NCI-H1105 (cell line): ENCODE measurements at places on chromosomes 2 and 18.

DNA sequence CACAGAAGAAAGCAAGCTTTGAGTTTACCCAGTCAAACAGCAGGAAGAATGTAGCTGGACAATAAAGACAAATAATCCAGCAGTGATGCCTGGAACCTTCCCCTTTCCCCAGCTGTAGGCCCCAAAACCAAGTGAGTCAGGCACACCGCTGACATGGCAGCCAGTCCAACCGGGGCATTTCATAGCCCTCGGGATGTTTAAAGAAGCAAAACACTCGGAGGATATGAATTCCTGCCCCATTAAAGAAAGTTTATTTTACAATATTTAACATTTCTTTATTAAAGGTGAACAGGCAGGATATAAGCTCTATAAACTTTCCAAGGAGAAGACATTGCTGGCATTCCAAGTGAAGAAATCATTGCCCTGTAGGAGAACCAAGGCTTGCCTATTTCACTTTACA is 507.6 kb upstream of the TNP1 start:
- DNase-seq, result no peak

GRCh38 chr18:23300231-23300805 is 152.8 kb upstream of the RIOK3 start:
- no peak for DNase-seq

- DNase-seq, result no peak
Observed at GRCh38 chr2:79721966-79722365, 209.1 kb downstream of the CTNNA2 start.

- no peak for DNase-seq
Observed at GRCh38 chr2:191693166-191693565, 15.2 kb downstream of the NABP1 start.

GRCh38 chr2:41949091-41949882 is 98.5 kb upstream of the PKDCC start:
- no peak for DNase-seq

DNA sequence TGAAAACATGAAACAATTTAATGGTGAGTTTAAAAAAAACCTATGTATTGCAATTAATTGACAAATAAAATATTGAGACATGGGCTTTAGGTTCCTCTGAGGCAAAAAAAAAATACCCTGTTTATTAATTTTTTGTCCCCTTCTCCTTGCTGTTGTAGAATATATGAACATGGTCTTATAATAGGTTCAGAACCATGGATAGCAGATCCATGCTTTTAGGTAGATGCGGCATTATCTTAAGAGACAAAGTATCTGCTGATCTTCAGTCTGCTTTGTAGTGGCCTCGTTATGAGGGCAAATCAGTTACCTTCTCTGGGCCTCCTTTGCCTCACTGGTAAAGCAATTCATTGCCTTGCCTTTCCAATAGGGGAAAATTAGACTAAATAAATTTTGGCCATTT is 850.7 kb downstream of the NRXN1 start:
- DNase-seq, result no peak

GRCh38 chr2:43103093-43103404 is 123.4 kb downstream of the ZFP36L2 start:
- DNase-seq, result no peak

DNA sequence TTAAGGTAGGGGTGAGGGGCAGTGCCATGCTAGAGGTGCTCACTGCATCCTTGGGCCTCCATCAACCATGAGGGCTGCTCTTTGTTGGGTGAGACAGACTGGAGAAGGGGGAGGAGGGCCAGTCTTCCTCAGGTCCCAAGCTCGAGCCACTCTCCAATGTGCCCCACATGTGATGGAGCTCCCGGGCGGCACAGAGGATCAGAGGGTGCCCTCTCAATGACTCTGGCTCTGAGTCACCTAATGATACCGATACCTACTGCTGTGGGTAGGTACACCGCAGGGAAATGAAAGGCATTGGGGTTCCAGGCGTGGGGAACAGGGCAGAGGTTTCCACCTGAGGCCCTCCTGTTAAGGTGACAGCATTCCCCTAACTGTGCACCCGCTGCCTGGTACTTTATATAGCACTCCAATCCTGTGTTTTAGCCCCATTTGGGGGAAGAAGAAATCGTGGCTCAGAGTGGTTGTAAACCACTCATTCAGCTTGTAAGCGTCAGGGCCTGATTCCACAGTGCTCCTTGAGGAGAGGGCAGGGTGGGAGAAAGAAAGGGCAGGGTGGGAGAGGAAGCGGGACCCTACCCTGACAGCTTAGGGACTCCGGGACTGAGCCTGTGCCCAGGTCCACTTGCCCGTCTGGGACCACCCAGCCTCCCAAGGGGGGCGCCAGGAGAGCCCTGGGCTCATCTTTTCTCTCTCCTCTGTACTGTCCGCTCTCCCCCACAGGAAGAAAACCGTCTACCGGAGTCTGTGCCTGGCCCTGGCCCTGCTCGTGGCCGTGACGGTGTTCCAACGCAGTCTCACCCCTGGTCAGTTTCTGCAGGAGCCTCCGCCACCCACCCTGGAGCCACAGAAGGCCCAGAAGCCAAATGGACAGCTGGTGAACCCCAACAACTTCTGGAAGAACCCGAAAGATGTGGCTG is 1.8 kb downstream of the B3GNT7 start:
- DNase-seq, result no peak

GRCh38 chr18:27685807-27686412 is 491.0 kb downstream of the CDH2 start:
- DNase-seq, result peak; percentile 8

DNA sequence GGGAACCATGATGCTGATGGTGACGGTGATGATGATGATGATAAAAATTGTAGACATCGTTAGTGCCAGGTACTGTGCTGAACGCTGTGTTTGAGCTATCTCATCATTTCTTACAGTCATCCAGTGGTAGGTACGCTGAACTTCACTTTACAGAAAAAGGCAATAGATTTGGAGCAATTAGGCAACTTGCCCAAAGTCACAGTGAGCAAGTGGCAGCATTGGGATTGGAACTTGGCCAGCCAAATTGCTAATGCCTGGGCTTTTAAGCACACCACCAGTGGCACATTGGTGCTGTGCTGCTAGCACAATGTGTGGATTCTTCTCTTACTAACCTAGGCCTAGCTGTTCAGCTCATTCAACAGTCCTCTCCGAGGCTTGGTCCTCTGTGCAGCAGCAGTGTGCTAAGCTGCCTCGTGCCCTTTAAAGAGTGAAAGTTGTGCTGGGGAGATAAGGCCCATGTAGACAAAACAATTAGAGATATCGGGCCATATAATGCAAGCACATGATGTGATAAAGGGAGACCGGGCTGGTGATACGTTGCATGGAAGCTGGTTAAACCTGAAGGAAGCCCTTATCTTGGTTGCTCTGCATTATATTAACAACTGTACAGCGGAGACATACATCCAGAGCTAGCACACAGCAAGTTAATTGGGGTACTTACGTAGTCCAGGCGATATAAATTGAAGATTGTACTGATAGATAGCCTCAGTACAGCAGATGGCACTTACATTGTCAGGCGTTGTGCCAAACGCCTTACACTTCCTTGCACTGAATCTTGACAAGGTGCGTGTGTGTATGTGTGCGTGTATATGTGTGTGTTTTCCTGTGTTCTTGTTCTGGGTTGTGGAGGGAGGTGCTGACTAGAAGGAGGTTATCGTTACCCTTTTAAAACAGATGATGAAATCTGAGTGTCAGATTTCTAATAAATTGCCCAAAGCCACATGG is 28.4 kb downstream of the HK2 start:
- DNase-seq, result peak; percentile 86

- no peak for DNase-seq
Observed at GRCh38 chr18:7576685-7577084, 9.6 kb downstream of the PTPRM start.

DNA sequence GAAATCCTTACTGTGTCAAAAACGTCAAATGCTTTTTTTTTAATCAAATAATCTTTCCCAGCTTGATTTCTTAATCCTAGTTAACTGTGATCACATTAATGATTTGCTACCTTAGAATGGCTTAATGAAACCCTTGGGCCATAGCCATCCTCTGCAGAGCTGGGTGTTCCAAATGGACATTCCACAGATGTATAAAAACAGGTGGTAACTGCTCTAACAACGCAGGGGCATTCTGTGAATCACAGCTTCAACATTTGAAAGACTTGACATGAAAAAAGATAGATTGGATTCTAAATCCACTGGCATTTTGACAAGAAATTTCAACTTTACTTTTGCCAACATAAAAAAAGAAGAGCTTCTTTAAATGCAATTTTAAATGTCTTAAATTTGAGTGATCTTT is 69.8 kb upstream of the RASGRP3 start:
- DNase-seq, result no peak

DNA sequence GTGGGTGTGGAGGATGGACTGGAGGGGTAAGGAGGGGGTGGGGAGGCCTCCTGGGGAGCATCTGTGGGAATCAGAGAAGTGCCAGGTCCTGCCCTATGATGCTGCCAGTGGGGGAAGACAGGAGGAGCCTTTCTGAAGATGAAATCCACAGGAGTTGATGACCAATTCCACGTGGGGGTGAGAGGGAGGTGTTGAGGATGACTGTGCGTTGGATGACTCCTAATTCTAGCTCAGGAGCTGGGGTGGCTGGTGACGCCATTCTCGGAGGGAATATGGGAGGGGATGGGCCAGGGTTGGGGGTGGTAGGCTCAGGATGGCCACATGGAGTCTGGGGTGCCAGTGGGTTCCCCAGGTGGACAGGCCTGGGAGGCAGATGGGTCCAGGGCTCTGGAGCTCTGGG is 32.3 kb downstream of the EMX1 start:
- no peak for DNase-seq

GRCh38 chr2:71336802-71337201 is 5.2 kb downstream of the ZNF638 start:
- no peak for DNase-seq

GRCh38 chr18:79853303-79853992 is 55.7 kb downstream of the KCNG2 start:
- DNase-seq, result no peak

- no peak for DNase-seq
Observed at GRCh38 chr18:56987236-56987635, 159.7 kb upstream of the BOD1L2 start.

GRCh38 chr2:189060096-189060642 is 86.0 kb downstream of the COL3A1 start:
- no peak for DNase-seq

DNA sequence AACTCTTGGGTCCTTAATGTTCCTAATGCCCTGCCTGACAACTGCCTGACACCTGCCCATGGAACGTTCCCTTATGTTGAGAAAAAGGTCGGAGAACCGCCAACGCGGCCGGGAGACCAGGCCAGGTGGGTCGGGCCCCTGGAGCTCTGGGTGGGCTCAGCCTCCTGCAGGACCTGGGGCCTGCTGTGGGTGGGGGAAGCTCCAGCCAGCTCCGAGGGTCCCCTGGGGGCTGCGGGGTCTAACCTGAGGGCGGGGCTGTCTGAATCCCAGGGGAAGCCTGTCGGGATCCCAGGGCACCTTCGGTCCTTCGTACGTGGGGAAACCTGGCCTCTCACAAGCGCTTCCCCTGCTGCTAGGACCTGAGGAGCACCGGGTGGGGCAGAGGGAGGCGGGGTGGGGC is 296.0 kb downstream of the NDUFA10 start:
- no peak for DNase-seq

DNA sequence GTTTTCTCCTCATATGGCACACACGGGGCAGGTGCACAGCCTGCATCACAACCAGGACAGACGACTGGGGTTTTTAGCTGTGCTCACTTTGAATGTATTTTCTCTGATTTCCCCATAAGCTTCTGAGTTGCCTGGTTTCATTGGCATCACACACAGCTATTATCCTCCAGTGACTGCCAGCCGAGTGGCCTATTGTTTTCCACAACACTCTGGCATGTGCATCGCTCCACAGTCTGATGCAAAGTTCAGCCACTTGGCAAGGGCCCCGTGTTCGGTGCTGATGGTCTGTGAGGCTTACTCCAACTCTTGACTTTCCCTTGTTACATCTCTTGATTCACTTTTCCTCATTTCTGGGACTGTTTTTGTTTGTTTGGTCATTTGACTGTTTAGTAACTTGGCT is 593.1 kb downstream of the CBLN2 start:
- DNase-seq, result no peak

DNA sequence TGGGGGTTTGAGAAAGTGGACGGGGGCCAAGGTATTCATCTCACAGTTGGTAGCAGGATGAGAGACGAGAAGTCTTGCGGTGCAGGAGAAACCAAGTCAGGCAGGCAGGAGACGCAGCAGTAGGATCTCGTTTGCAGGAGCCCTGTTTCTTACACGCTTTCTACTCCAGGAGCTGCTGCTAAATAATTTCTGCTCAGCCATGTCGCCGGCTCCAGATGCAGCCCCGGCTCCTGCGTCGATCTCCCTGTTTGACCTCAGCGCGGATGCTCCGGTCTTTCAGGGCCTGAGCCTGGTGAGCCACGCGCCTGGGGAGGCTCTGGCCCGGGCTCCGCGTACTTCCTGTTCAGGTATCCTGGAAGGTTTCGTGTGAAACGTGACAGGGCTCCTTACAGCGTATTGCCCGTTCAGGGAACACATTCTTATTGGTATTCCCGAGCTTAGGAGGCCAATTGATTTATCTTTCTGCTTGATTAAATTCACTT is 494 bp downstream of the ANKZF1 start:
- DNase-seq, result no peak

- no peak for DNase-seq
Observed at GRCh38 chr2:102660070-102660469, 40.7 kb downstream of the SLC9A2 start.

- DNase-seq, result no peak
Observed at GRCh38 chr2:72991980-72992733, 74.8 kb downstream of the EMX1 start.

DNA sequence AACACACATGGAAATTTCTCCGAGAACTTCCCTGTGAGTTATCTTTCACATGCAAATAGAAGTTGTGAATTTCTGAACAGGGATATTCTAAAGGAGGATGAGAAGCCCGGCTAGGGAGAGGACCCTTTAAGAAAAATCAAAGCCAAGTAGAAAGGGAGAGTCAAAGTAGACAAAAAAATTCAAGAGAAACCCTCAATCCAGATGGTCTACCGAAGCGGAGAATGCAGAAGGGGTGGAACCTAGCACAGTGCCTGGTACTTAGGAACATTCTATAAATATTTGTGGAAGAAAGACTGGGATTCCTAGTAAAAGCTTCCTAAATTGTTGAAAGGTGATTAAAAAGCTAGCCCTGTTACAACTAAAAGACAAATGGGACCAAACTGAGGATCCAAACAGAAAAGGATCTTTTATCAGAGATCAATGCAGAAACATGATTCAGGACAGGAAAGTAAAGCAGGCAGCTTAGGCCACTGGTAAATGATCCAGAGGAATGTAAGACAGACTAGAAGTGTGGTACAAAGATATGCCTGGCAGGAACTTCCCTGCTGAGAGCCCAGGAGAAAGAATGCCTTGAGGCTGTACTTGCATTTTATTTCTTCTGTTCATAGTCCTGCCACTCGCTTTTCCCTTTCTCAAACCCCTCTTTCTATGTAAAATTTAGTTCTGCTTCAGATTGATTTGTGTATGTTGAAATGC is 19.5 kb upstream of the GLS start:
- no peak for DNase-seq

GRCh38 chr18:61770279-61770678 is 122.5 kb downstream of the RNF152 start:
- no peak for DNase-seq

DNA sequence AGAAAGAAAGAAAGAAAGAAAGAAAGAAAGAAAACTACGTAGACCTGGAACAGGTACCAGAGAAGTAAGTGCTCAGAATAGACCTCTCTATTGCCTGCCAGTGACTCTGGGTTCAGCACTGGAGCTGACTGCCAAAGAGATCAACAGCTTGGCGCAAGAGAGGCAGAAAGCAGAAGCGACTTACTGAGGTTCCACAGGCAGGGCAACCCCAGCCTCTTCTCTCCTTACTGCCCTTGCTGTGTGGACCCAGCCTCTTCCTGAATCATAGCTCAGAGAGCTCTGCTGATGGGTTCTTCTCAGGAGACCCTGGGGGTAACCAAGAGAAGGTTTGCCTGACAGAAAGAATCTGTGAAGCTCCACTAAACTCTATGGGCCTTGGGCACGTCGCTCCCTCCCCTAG is 7.1 kb downstream of the CAPN13 start:
- no peak for DNase-seq
